Stimulated activated CD8-positive, alpha-beta memory T cell treated with anti-CD3 and anti-CD28 coated beads, Interleukin-4, amount 100 ng/mL, for 48 hours (primary cell): ENCODE measurements at places on chromosomes 2 and 18.

DNA sequence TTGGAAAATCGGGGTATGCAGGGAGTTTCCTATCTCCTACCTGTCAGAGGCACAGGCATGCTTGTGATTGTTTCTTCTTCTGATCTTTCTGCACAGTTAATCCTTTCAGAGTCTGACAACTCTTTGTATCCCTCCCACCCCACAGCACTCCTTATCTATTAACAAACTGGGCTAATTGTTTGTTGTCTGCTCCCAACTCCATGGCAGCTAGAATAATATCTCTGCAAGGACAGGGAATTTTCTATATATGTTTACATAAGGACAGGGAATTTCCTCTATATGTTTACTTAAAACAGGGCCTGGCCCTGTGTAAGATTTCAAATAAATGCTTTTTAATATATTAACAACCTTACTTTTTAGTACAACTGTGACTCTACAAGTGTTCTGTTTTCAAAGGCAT, 36.0 kb upstream of the VRK2 start:
- DNase-seq, result no peak

DNA sequence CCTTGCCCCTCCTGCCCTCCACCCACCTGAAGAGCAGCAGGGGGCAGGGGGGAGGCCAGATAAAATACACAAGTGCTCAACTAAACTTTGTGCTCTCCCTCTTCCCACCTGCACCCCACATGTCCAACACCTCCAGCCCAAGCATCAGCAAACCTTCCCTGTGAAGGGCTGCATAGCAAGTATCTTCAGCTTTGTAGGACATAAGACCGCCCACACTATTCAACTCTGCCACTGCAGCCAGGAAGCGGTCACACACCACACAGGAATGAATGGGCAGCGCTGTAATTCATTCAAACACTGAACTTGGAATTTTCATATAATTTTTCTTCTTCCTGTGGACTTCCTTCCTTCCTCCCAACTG, 27.5 kb downstream of the TFCP2L1 start:
- DNase-seq, result no peak

GRCh38 chr2:188610050-188610444, 318.4 kb downstream of the GULP1 start:
- no peak for DNase-seq

DNA sequence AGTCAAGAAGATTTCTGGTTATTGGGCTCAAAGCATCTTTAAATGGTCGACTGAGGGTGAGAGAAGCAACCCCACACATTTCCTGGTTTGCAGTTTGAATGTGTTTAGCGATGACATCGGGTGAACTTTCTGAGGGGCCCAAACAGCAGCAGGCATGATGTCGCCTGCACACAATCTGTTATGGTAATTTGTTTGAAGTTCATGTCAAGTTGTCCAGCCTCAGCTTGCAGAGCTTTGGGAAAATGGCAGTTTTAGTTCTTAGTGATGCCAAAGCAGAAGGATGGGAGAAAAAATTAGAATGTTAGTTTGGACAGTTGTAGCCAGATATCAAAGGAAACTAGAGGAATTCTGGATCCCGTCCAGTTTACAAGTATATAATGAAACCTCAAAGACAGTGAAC, 284.6 kb downstream of the MBD5 start:
- DNase-seq, result no peak

DNA sequence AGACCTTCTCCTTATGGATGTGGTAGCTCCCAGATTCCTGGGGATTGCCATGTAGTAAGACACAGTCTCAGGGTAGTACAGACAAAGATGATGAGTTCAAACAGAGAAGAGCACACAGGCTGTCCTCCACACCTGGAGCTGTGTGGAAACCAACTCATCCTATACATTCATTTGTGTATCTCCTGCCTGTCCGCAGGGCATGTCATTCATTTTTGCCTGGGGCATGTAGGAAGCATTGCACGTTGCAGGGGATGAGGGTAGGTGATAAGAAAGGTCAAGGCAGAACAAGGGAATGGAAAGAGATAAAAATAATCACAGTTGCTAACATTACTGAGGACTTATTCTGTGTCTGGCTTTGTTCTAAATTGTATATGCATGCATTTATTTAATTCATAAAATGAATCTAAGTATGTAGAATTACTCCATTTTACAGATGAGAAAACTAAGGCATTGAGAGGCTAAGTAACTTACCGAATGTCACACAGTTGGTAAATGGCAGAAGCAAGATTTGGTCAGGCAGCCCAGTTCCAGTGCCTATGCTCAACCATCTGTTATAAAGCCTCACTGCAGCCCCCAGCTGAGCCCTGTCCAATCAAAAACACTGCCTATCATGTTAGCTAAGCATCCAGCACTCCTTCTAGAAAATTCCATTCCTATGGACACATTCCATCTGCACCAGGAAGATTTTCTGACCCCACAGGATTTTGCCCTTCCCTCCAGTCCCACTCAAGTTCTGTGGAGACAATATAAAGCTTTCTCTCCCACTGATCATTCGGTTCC, 81.0 kb downstream of the SUMO1 start:
- DNase-seq, result no peak
